NCI-H1436 (cell line): ENCODE measurements at places on chromosomes 5 and 9.

- no peak for DNase-seq
Observed at GRCh38 chr9:87718852-87719612, 6.9 kb upstream of the CTSL start.

GRCh38 chr9:94746541-94747370, 20.3 kb downstream of the AOPEP start:
- DNase-seq = no peak

DNA sequence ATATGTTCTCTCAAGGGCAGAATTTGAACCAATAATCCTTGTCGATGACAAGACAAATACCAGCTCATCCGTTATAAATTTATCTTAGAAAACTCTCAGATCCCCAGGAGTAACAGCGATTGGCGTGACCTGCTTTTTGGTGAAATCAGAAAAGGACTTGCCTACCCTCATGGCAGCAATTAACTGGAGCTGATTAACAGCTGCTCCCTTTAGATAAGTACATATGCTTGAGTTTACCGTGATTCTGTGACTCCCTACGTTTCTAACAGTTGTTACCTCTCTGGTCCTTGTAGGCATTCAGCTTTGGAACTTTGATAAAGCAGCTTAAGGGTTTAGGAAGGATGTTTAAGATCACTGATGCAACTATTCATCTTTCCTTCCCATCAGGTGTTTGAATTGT, 2.6 kb downstream of the INVS start:
- no peak for DNase-seq

DNA sequence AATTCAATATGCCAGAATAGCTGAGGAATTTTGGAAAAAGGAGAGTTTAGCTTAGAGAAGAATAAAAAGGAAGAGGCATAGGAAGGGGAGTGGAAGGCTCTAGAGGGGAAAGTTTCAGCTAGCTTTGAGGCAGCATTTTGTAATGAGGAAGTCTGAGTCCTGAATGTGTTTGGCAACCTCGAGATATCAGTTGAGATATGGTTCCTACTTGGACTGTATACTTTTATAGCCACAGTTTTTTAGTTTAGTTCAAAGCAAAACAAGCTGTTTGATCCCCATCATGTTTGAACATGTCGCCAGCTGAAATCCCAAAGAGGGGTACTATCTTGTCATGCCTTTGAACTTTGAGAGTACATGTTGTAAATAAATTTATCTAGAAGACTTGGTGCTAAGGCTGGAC, 559.0 kb upstream of the FTMT start:
- no peak for DNase-seq

DNA sequence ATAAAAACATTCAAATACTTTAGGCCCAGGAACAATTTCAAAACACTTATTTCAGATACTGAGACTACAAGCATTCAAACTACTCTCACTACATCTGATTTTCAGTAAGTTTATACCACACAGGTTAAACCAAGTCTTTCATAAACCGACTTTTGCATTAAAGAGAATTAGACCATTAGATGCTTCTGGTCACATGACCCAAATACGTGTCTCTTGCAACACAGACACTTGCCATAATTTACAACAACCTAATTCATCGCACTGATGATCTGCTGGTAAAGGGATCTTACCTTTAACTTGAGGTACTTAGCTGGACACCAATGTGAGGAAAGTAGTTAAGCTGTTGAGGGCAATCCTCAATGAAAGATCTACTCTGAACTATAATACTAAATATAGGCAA, 3.2 kb downstream of the HNRNPH1 start:
- DNase-seq = no peak

DNA sequence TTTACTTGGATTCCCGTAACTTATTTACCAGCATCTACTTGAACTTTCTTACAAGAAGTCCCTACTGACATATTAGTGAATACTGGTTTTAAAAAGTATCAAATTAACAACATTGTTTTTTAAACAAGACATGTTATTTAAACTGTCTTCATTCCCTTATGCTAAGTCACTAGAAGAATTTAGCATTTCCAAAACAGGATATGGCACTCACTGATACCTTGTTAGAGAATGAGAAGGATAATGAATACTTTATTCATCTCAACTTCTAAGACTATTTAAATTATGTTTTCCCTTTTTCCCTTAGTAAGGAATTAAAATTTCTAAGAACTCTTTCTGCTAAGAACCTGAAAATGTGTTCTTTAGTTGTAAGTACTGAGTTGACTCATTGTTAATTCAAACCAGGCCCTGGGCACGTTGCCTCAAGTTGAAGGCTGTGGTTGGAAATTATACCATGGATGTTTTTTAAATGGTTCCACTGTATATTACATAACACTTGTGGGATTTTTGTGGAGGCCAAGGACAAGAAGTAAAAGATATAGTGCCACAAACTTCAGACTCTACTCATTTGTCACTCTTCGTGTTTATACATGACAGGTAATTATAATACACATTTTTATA, 219.0 kb upstream of the EDIL3 start:
- DNase-seq = no peak
